ENCODE measurements at places on chromosomes 4 and X.

GRCh38 chr4:110916505-110916904 is 293.6 kb upstream of the PITX2 start:
- no peak for DNase-seq

- DNase-seq, result no peak
These were observed 73.1 kb downstream of the WFS1 start for GRCh38 chr4:6342530-6343293.

- DNase-seq, result no peak
These were observed 11.7 kb downstream of the NSD2 start for GRCh38 chr4:1882850-1883271.

DNA sequence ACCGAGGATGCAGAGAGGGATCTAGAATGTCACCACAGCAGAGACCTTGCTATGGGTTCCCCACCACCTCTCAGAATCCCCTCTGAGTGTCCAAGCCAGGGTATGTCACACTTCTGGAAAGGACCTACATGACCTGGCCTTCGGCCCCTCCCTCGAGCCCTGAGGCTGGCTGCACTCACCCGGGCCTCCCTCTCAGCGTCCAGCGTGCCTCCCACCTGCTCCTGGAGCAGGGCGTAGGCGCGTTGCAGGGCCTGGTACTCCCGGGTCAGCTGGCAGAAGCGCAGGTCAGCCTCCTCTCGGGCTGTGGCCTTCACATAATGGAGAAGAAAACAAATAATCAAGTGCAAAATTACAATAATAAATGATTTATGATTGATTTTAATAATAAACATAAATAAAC is 43.9 kb upstream of the C4orf50 start:
- DNase-seq, result no peak

DNA sequence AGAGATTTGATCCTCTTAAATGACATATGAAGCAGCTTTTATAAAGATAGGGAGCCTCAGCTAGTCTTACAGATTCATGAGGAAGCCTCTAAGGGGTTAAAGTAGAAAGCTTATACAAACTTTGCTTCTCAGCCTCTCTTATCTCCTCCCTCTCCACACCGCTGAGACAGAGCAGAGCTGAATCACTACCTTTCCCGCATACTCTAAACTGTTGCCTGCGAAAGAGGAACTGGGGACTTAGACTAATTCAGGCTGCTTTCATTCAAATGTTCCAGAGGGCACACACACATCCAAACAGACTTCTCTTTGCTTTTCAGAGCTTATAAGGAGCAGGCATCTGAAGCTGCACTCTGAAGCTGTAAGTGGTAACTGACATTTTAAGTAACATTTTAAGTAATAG is at the start of gene SERTM2:
SERTM2 (plus strand) TSS at position 169 of the 400 bp plus-strand sequence. CDS start 7,213 bp downstream, outside the sequence.
- DNase-seq, result no peak

DNA sequence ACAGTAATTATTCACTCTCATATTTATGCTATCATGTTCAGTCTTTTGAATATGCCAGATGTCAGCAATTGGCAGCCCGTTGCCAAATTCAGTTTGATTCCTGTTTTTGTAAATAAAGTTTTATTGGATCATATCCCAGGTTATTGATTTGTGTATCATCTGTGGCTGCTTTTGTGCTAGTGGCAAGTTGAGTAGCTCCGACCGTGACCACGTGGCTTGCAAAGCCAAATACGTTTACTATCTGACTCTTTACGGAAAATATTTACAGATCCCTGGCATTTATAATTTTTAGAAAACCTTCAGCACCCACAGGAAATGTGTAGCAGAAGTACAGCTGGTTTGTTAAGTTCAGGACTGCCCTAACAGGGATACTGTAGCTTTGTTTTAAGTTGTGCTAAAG is 67.4 kb downstream of the VCX2 start:
- no peak for DNase-seq

GRCh38 chr4:73704314-73705055 is 35.9 kb upstream of the CXCL8 start:
- DNase-seq, result no peak

DNA sequence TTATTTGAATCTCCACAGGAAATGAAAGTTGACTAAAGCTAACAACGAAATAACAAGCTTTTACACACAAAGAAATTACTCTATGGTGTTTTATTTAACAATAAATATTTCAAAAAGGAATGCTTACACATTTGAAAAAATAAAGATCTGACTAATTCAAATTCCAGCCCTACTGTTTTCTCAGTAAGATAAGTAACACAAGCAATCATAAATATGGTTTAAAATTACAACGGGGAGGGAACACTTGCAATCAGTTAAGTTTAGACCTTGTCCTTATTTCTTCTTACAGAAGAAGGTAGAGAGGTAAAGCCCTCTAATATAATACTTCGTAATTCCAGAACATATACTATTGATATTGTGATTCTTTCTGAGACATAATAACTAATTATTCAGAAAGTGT is 158.5 kb downstream of the DHX15 start:
- DNase-seq, result no peak

DNA sequence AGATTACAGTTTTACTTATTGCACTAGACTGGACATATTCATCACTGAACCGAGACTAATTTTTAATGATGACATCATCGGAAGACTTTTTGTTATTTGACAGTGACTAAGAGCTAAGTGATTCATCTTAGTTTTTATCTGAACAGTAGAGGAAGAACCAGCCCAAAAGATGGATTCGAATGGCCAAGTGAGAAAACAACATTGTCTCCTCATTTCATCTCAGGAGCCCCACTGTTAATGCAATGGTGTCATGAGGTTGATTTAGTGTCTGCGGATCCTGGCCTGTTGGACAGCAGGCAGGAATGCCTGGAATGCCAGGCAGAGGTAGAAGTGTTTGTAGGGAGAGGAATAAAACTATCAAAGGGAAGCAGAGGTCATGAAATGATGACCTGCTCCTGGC is 37.8 kb upstream of the HPF1 start:
- no peak for DNase-seq

DNA sequence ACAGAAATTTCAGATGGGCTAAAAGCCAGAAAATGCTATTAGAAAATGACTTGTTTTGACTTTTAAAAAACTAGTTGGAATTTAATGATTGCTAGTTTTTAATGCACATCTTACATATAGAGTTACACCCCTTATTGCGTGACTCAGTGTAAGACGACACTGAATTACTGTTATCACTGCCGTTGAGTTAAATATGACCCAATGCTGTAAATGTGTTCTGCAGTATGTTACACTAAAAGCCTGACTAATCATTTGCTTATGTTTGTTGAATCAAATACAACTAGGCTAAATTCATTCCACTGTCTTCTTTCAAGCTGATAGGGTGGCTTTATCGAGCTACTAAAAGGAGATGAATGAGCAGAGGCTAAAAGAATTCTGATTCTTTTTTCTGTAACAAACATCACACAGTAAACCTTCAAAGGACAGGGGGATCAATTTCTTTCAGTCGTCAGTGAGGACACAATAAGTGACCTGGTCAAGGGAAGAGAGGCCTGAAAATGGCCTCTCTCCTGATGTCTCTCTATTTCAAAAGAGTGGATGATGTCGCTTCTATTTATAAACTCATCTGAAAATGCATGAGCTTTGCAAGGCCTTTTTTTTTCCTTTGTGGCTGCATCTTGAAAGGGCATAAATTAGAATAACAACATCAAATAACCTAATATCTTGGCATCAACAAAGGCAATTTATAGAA is 142.2 kb upstream of the KCNIP4 start:
- no peak for DNase-seq

GRCh38 chrX:50099331-50099730 is 101.5 kb downstream of the AKAP4 start:
- DNase-seq, result no peak

DNA sequence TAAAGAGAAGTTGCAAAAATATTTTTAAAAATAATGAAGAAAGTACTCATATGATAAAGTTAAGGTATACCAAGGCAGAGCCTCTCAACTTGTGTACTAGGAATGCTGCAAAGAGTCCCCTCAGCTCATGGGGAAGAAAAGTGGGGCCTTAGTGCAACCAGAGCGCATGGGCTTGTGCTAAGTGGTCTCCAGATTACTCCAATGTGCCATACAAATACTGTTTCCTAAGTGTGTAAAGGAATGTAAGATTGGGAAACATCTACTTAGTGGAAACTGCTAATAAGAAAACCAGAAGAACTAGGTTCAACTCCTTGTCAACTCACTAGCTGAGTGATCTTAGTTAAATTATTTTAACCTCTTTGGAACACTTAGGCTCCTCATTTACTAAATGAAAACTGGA is 39.1 kb downstream of the NAF1 start:
- DNase-seq, result no peak

DNA sequence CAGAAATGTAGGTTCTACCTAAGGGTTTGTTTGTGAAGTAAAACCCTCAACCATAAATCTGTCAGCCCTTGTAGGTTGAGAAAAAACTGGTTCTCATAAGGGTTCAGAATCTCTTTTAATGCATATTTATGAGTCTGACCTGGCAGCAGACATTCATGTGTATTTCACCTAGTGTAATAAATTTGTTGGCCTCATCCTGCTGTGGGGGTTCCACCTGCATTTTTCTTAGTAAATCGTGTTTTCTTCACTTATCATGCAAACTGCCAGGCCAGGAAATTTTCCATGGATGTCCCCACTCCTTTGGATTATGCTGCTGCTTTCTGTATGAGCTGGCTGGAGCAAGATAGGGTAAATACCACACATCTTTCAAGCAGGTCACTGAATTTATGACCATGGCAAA is 42.4 kb downstream of the KLHL13 start:
- no peak for DNase-seq
